ENCODE measurements at places on chromosomes 4 and X. TPM values are rescaled to one million over a fixed set of nuclear protein-coding genes. Genes with fewer than 3 reads are reported as not detected.

- no peak for DNase-seq
Measured at GRCh38 chr4:7571701-7572100, 137.0 kb upstream of the PSAPL1 start.

GRCh38 chr4:1137063-1137776 is 23.9 kb upstream of the RNF212 start:
- no peak for DNase-seq

DNA sequence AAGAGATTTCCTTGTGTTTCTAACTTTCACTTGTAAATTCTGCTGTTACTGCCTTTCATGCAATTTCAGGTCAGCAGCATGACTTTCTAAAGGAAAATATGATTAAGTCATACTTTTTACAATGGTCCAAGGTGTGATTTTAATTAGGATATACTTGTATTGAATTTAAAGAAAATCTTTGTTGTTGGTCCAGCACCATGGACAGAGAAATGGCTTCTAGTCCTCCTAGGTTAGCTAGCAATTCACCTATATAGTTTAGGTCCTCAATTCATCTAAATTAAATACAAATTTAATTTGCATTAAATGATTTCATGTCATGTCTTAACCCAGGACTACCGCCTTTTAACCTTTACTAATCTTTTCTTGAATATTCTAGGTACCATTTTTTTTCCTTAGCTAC is 304.9 kb upstream of the RPS6KA3 start:
- DNase-seq, result no peak

DNA sequence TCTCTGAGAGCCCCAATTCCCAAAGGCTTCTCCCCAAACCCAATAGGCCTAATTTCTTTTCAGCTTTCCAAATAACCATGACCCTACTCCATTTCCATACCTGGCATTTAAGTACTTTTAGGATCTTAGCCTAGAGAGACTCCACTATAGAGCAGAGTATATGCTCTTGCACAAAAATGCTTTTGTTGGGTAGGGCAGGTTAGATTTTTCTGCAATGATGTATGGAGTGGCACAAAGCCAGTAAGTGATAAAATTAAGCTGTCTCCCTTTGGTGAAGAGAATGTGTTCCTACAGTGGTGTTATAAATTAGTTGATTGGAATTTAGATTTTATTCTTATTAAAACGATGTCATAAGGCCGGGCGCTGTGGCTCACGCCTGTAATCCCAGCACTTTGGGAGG is 124.9 kb downstream of the INPP4B start:
- DNase-seq, result no peak

- no peak for DNase-seq
Measured at GRCh38 chrX:39802354-39802753, 295.4 kb downstream of the BCOR start.

DNA sequence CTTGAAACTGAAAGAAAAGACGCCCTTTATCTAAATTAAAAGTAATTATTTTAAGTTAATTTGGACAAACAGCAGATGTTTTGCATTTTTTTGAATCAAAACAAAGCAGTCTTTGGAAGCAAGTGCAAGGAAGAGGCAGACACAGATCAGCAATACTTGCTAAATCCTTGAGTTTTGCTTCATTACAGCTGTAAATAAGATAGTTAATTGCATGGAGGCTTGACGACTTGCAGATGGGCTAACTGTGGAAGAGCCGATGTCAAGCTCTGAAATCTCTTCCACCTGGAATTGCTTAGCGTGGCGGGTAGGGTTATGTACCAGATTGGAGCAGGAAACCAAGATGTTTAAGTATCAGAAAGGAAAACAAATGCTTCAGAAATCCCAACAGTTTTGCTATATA is 148.8 kb downstream of the POLA1 start:
- DNase-seq, result no peak

PRKG2 gene
- total RNA-seq, result 7.5 TPM

HAUS7 gene
- 15.8 TPM for total RNA-seq

BEX3 gene
- 147 TPM for total RNA-seq

Measured in left cardiac atrium (tissue), 4 donors.